ENCODE measurements at places on chromosomes 1 and 21.

DNA sequence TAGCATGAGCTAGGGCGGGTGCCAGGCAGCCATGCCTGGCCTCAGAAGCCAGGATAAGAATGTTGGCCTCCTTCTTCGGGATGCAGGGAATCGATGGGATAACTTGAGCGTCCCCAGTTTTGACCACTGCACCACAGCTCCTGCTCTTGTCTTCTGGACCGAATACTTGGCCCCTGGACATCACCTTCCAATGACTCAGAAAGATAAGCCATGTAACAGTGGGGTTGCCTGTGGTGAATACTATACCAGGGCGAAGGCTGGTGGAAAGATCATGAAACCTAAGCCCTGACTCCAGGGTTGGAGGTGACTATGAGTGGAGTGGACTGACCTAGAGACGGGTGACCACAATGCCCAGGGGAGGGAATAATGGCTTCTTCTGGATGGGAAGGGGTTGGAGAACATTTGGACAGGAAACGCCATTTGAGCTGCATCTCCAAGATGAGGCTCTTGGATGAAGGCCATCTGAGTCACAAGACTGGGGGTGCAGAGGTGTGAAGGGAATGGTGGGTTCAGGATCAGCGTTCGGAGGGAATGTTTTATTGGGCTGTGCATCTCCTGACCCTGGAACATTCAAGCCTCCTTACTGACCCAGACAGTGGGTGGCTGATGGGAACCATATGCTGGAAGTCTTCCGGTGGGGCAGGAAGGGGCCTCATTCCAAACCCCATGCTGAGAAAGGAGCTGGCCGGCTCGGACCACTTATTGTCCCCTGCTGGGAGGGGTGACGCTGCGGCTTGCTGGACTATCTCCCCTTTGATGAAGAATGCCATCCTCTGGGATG is 18.5 kb upstream of the KCNE2 start:
- DNase-seq, result no peak

DNA sequence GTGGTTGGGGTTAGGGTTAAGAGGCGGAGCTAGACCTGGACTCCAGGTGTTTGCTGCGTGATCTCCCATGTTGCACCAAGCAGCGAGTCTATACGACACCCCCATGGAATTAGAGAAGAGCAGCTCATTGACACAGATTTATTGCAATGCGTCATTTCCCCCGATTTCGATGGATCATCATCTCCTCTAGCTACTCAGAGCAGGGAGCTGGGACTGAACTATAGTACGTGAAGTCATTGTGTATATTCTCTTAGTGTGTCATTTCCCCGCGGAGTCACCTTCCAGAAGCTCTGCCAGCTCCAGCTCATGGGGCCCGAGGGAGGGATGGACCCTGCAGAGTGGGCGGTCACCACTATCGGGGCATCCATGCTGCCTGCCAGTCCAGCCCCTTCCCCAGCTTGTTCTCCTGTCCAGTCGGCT is 7.5 kb upstream of the C2CD2 start:
- DNase-seq, result no peak

DNA sequence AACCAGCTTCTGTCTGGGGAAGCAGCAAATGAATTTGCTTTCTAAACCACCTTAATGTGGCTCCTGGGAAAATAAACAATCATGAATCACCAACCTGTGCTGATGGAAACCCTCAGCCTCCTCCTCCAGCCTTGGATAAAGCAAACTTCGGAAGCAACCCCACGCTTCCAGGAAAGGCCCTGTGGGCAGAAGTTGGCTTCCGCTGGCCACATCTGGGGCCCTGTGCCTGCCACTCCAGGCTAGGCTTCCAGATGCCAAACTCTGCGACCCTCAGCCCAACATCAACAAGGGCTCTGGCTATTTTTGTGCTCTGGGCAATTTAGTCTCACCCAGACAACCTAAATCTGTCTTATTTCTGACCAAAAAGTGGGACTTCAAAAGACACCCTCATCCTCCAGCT is 6.2 kb upstream of the OXCT2 start:
- DNase-seq, result no peak

GRCh38 chr21:46100020-46100419 is 2.1 kb downstream of the COL6A2 start:
- no peak for DNase-seq

- DNase-seq, result no peak
Measured at GRCh38 chr1:66300972-66301451, 232.9 kb upstream of the SGIP1 start.

All from stimulated activated CD4-positive, alpha-beta T cell treated with anti-CD3 and anti-CD28 coated beads, Interleukin-15, amount 100 ng/mL, for 1 hour (primary cell).